ENCODE measurements at places on chromosomes 5 and 9.

DNA sequence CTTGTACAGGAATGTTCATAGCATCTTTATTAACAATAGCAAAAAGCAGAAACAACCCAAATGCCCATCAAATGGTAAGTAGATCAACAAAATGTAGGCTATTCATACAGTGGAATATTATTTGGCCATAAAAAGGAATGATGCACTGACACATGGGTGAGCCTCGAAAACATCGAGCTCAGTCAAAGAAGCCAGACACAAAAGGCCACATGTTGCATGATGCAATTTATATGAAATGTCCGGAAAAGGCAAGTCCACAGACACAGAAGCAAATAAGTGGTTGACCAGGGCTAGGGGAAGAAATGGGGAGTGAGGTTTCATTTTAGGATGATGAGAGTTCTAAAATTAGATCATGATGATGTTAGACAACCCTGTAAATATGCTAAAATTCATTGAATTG lies 16.5 kb upstream of the SLC2A8 start:
- DNase-seq, result no peak

- DNase-seq, result no peak
These were observed 252.3 kb downstream of the FANCC start for GRCh38 chr9:95065224-95065623.

DNA sequence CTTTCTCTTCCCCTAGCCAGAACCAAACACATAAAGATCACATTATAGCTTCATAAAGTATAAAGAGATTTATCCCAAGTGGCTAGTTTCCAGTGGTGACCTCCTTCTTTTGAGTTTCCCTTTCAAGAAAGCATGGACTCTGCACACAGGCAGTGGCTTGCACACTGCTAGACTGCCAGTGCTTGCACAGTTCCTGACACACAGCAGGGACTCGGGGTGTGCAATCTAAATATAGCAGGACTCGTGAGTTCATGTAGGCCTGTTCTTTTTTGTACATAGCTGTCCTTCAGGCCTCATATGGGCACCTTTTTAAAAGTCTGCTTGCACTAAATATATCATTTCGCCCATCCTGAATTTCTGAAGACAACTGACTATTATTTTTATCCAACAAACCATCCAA lies 308.6 kb downstream of the FBXL7 start:
- DNase-seq, result no peak

GRCh38 chr5:96655506-96655905 lies 6.7 kb upstream of the CAST start:
- DNase-seq, result no peak

DNA sequence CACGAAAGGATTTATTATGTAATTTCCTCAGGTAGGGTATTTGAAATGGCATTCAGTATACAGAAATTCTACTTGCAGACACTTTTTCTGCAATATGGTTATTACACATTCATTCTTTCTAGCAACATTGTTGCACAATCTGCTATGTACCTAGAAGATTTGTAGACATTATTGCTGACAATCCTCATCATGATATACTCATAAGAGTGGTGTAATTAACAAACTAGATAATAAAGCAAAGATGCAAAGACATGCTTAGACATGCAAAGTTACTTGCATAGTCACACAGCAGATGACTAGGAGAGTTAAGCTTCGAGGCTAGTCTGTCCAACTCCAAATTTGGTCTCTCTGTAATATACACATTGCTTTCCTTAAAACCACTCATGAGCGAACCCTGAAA lies 317.1 kb downstream of the ASTN2 start:
- no peak for DNase-seq

DNA sequence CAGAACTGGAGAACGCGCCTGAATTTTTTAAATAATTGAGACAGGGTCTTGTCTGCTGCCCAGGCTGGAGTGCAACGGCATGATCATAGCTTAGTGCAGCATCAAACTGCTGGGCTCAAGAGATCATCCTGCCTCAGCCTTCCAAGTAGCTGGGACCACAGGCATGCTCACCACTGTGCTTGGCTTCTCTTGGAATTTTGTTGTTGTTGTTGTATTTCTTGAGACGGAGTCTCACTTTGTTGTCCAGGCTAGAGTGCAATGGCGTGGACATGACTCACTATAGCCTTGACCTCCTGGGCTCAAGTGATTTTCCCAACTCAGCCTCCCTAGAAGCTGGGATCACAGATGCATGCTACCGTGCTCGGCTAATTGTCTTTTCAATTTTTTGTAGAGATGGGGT lies 58.4 kb upstream of the DAB2IP start:
- no peak for DNase-seq
